Dermis microvascular lymphatic vessel endothelial cell (primary cell): ENCODE measurements at places on chromosomes 5 and 9. TPM values are rescaled to one million over a fixed set of nuclear protein-coding genes. Genes with fewer than 3 reads are reported as not detected.

DNA sequence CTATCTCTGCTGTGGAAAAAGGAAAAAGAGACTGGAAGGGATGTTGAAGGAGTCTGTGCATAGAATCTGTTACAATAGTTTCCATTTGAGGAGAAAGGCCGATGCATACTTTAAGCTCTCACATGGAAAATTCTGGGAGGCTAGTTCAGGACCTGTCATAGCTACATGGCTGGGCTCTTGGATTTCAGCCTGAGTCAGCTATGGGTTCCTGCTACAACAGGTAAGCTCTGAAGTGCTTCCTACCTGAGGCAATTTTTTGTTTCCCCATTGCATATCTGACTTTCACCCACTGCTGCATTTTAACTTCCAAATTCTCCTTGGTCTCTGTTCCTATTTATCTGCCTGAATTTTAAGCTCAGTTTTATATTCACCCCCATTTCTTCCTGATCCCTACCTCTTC, 310.7 kb downstream of the RAB3C start:
- no peak for DNase-seq

- DNase-seq, result no peak
Measured at GRCh38 chr9:133371261-133371711, 4.6 kb downstream of the SURF4 start.

GRCh38 chr9:89533411-89534095, 35.6 kb upstream of the SEMA4D start:
- no peak for DNase-seq

DNA sequence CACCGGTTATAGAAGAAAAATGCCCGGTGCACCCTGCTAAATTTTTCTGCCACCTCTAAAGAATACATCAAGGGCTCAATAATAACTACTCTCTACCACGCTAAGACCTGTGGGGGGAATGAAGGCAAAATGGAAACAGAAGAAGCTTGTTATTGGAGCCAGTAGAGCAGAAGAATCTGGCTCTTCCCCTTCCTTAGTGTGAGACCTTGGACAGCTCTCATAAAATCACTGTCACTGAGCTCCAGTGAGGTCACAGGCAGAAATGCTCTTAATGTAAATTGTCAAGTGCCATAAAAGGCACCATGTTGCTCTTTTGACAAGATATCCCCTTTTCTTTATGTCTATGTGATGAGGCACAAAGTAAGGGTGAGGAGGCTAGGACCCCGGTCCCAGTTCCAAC, 74.4 kb downstream of the ASTN2 start:
- no peak for DNase-seq

DNA sequence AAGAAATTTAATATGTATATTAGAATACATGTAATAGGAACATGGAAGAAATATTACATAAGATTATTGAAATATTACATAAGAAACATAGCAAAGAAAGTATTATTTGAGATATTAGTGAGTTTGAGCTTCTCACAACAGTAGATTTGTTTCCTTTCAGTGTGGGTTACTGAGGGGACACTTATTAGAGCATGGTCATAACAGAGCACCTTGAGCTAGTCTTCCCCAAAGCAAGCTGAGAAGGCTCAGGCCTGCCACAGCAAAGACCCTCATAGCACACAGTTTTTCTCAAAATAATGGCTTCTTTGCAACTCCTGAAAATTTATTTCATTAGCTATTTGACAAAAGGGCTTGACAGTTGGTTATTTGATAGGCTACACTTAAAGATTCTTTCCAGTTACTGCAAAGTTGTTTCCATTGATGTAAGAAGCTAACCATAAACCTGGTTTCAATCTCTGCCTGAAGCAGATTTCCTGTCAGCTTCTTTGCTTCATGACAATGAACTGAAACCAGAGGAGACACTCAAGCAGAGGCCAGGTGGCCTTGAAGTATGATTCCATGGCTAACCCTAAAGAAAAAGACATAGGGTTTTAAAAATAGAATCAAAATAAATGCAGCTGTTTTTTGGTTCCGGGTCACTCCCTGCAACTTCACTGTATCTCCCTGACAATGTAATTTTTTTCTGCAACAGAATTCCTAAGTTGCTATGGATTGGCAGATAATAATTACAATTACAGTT, 68.6 kb downstream of the ERMP1 start:
- DNase-seq, result no peak

GRCh38 chr5:160903551-160903950, 51.5 kb upstream of the ATP10B start:
- DNase-seq, result no peak

Gene TRAF1
- 0.51 and 1.2 TPM in 2 replicates for total RNA-seq

Gene GAS1
- total RNA-seq, result 0.77 and 1.4 TPM in 2 replicates

Gene TXNDC8
- not detected in 2 replicates for total RNA-seq

Gene HAVCR2
- 0.64 and 1.0 TPM in 2 replicates for total RNA-seq
